ENCODE measurements at places on chromosomes 6 and 20.

DNA sequence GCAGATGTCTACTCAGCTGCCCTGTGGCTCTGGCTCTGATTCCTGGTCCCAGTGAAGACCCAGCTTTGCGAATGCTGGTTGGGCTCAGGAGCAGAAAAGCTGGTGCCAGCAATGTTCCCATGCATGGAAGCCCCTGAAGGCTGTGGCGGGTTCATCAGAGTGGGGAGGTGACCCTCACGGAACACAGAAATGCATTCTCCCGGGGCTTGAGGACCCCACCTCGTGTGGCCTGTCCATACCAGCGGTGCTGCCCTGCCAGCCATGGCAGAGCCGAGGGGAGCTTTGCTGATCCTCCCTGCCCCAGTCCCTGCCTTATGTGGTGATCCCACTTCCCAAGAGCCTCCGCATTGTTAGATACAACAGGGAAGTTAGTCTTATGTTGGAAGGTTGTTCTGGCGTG is 157.7 kb upstream of the THBS2 start:
- DNase-seq, result no peak

DNA sequence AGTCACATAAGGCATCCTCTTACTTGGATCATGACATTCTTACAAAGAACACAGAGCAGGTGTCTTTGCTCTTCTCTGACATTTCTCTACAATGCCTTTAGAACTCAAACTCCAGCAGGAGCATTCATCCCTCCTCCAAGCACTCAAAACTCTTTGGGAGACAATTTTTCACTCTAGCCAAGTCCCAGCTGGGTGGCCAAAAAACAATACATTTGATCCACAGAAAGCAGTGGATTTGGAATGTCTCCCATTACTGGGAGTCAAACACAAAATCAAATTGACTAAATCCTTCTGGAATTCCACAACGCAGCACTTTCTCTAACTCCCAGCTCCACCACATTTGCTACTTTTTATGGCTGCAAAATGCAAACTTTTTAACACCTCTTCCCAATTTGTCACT is 108.6 kb upstream of the VGLL2 start:
- no peak for DNase-seq

DNA sequence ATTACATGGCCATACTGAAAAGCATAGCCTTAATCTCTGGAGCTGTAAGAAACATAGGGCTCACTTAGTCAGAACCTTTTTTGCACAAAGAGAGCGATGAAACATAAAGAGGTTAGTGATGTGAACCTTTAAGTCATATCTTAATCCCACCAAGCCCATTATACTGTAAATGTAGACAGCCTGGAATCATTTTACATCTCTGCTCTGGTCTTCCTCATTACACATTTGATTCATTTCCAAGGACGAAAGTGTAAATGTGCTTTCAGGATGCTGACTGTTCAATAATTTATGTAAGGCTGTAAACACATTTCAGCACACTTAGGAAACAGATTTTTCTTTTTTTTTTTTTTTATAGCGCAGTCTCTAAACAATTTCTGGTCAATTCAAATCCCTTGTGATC is 131.3 kb upstream of the B3GAT2 start:
- DNase-seq, result no peak

- no peak for DNase-seq
Measured at GRCh38 chr6:125008261-125008703, 46.0 kb downstream of the RNF217 start.

DNA sequence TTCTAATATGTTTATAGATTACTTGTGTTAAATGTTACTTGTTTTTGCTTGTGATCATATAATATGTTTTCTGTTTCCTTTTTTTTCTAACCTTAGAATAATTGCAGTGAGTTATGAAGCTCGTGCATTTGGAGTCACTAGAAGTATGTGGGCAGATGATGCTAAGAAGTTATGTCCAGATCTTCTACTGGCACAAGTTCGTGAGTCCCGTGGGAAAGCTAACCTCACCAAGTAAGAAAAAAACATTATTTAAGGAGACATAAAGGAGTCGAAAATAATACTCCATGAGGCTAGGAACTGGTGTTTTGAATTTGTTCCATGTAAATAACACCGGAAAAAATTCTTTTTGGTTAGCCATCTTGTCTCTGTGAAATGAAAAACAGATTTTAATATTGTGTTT is 6.9 kb downstream of the POLH start:
- no peak for DNase-seq

- no peak for DNase-seq
Measured at GRCh38 chr6:89082486-89082891, 1.9 kb downstream of the PNRC1 start.

GRCh38 chr20:15063081-15063480 is 725.7 kb upstream of the FLRT3 start:
- no peak for DNase-seq

- no peak for DNase-seq
Measured at GRCh38 chr6:143619824-143620401, 57.9 kb upstream of the PHACTR2 start.

DNA sequence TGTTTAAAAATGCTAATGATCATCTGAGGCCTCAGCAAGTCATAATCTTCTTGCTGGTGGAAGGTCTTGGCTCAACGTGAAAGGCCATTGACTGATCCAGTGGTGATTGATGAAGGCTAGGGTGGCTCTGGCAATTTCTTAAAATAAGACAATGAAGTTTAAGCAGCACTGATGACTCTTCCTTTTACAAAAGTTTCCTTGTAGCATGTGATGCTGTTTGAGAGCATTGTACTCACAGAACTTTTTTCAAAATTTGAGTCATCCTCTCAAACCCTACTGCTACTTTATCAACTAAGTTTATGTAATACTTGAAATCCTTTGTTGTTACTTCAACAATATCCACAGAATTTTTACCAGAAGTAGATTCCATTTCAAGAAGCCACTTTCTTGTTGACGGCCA is 382.3 kb downstream of the ESR1 start:
- DNase-seq, result no peak

All from D721Med (cell line).